Effector memory CD4-positive, alpha-beta T cell (primary cell): ENCODE measurements at places on chromosomes 3 and 15.

- H3K27me3 ChIP-seq: no peaks in the 10 kb centered on the region
- DNase-seq: no peak
- no peaks in the 10 kb centered on the region for H3K4me1 ChIP-seq
- H3K4me3 ChIP-seq: no peak overlapping the region
- no peak overlapping the region for H3K27ac ChIP-seq
Observed at GRCh38 chr15:63000706-63001105, 41.8 kb upstream of the TPM1 start.

DNA sequence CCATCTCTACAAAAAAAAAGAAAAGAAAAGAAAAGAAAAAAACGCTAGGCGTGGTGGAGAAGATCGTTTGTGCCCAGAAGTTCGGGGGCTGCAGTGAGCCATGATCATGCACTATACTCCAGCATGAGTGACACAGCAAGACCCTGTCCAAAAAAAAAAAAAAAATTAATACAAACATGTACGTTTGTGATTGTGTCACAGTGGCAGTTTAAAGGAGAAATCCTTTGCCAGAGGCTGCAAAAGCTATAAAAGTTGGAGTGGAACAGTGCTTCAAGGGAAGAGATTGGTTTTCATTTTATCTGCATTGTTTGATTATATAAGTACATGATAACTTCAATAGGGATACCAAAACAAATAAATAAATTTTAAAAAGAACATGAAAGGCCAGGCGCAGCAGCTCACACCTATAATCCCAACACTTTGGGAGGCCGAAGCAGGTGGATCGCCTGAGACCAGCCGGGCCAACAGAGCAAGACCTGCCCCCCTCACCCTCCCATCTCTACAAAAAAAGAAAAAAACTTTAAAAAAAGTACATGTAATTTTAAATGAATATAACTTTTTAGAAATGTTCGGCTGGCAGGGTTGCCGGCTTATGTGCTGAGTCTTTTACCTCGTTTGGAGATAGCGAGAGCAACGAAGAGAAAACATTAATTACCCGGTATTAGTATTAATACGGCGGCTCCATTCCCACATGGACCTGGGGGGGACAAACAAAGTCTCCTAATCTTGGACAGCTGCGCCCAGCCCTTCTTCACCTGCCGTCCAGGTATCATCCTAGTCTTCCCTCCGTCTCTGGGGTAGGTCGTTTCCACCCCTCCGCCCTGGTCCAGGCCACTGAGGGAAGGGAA, 573 bp upstream of the DIS3L start:
- H3K27me3 ChIP-seq: no peaks in the 10 kb centered on the region
- DNase-seq: no peak
- H3K36me3 ChIP-seq: no peaks in the 10 kb centered on the region
- H3K4me3 ChIP-seq: peak overlapping the region; percentile 67

DNA sequence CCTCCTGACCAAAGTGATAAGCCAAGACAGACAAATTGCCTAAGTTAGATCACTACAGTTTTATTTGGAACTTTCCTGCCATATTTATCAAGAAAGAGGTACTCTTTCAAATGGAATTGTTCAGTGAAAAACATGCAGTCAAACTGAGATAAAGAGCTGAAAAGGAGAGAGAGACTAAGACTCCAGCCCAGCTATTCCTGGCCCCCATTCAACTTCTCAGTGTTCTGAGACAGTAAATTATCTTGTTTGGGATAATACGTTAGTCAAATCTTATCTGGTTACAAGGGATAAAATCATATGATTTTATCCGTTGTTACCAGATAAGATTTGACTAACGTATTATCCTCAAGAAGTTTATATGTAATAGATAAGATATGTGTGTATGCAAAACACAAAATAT, 67.6 kb upstream of the CMC1 start:
- DNase-seq: no peak
- H3K36me3 ChIP-seq: no peaks in the 10 kb centered on the region
- no peaks in the 10 kb centered on the region for H3K4me1 ChIP-seq
- no peak overlapping the region for H3K4me3 ChIP-seq
- no peaks in the 10 kb centered on the region for H3K27me3 ChIP-seq

DNA sequence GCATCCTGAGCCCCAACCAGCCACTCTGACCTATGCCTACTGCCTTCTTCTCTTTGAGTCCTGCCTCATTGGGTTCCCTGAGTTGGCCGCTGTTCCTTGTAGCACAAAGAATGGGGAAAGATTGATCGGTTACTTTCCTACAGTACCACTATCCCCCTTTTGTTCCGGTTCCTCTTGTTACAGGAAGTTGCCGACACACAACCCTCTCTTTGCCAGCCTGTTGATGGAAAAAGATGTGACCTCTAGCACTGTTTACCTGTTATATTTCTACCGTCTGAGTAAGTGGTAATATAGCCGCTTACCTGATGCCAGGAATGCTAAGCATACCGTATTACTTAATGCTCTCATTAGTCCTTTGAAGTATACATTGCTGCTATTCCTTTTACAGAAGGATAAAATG, 9.7 kb upstream of the AHSG start:
- H3K27ac ChIP-seq: no peak overlapping the region
- no peaks in the 10 kb centered on the region for H3K36me3 ChIP-seq
- no peak overlapping the region for H3K4me3 ChIP-seq
- H3K27me3 ChIP-seq: no peaks in the 10 kb centered on the region
- DNase-seq: no peak

DNA sequence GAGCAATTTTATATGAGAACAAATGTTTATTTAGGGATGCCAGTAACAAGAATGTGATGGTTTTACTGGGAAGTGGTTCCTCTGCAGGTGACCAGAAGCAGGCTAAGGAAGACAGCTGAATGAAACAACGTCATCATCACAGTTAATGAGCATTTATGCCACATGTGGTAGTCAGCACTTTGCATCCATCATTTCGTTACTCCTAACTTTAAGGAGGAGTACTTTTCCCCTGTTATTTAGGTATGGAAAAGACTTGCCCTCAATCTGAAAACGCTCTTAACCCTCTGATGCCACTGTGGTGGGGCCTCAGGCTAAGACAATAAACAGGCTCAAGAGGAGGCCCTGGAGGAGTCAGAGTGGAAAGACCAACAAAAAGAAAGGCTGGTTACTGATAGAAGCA, 31.2 kb downstream of the INTS14 start:
- peaks cover 39% of the 10 kb centered on the region for H3K36me3 ChIP-seq
- no peaks in the 10 kb centered on the region for H3K4me1 ChIP-seq
- H3K27ac ChIP-seq: no peak overlapping the region

- H3K27me3 ChIP-seq: no peaks in the 10 kb centered on the region
- no peak for DNase-seq
- no peaks in the 10 kb centered on the region for H3K36me3 ChIP-seq
- no peak overlapping the region for H3K27ac ChIP-seq
Observed at GRCh38 chr3:192408647-192409200, 318.6 kb downstream of the FGF12 start.

DNA sequence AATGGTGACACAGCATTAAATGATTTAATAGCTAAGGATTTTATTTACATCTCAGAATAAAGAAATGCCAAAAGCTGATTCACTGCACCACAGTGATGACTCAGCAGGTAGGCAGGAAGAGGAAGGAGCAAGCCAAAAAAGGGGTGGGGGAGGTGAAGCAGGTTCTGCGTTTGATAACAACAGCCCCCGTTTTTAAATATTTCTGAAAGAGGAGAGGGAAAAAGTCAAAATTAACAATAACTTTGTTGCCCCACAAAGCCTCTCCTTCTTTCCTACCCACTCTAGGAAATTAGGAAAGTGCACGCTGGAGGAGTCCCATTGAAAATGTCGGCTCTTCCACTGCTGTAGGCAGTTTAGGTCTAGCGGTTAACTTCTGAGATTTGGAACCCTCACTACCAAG, 9.9 kb upstream of the CCDC54 start:
- no peak for DNase-seq
- no peak overlapping the region for H3K4me3 ChIP-seq
- no peak overlapping the region for H3K27ac ChIP-seq
- no peaks in the 10 kb centered on the region for H3K27me3 ChIP-seq

- no peaks in the 10 kb centered on the region for H3K27me3 ChIP-seq
- H3K4me3 ChIP-seq: no peak overlapping the region
- no peak overlapping the region for H3K27ac ChIP-seq
- H3K36me3 ChIP-seq: no peaks in the 10 kb centered on the region
- DNase-seq: no peak
- H3K4me1 ChIP-seq: no peaks in the 10 kb centered on the region
Observed at GRCh38 chr15:66163553-66163952, 90.0 kb downstream of the MEGF11 start.

GRCh38 chr3:99355465-99355864, 282.9 kb upstream of the COL8A1 start:
- H3K4me1 ChIP-seq: no peaks in the 10 kb centered on the region
- no peaks in the 10 kb centered on the region for H3K27me3 ChIP-seq
- H3K27ac ChIP-seq: no peak overlapping the region
- no peak overlapping the region for H3K4me3 ChIP-seq

DNA sequence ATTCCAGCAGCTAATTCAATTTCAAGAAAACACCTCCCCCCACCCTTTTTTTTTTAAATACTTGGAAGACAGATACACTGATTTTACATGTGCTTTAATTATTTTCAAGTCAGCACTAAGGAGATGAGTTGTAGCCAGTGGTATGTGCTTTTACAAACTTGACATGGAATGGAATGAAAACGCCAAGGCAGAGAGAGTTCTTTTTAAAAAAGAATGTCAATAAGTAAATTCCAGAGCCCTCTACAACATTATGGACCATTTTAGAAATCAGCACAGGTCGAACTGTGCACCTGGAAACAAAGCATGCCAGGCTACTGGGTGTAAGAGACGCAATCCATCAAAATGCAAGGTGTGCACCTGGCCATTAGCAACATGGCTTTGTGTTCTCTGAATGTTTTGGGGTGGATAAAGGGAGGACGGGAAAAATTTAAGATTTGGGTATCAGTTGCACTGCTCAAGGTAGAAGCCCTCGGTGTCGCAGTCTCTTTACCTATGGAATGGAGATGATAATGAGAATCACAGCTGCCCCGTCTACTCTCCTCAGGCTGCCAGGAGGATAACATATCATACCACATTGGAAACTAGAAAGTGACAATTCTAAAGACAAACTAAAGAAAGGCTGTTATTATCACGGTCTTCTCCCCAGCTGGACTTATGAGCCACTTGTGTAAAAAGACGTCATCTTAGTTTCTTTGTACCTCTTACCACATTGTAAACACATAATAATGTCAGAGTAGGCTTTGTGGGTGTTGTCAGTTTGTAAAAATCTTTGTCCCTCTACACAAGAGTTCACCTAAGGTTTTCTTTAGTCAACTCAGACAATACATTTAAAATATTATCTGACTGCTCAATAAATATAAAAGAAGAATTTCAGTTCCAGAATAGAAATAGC, 107.4 kb upstream of the PRICKLE2 start:
- no peaks in the 10 kb centered on the region for H3K4me1 ChIP-seq
- no peak overlapping the region for H3K27ac ChIP-seq
- no peak for DNase-seq
- H3K36me3 ChIP-seq: no peaks in the 10 kb centered on the region
- no peaks in the 10 kb centered on the region for H3K27me3 ChIP-seq

DNA sequence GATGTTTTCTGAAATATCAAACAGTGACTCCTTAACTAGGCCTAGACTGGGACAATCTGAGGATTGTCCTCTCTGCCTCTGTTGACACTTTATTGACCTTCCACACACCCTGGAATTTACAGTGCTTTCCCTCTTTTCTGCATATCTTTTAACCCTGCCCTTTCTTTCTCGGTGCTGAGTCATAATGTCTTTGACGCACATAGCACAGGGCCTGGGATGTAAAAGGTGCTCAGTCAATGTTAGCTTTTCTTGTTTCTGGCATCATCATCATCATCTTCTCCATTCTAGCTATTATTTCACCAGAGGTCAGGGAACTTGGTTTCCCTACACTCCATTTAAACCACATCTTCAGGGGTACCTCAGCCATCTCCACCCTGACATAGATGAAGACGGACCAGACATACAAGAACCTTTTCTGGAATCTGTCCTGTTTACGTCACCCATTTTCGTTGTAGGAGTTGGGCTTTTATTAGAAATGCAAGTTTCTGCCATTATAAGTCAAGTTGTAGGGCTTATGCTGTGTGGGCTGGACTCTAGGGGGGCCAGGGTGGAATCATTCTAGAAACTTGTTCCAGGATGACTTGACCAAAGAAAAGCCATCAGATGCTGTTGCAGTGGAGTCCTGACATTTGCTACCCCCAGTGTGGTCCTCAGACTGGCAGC, 46.6 kb downstream of the ZBTB38 start:
- H3K27me3 ChIP-seq: no peaks in the 10 kb centered on the region
- H3K27ac ChIP-seq: peak overlapping the region; percentile 72
- peaks cover 41% of the 10 kb centered on the region for H3K4me1 ChIP-seq
- peaks cover 15% of the 10 kb centered on the region for H3K36me3 ChIP-seq
- H3K4me3 ChIP-seq: no peak overlapping the region

DNA sequence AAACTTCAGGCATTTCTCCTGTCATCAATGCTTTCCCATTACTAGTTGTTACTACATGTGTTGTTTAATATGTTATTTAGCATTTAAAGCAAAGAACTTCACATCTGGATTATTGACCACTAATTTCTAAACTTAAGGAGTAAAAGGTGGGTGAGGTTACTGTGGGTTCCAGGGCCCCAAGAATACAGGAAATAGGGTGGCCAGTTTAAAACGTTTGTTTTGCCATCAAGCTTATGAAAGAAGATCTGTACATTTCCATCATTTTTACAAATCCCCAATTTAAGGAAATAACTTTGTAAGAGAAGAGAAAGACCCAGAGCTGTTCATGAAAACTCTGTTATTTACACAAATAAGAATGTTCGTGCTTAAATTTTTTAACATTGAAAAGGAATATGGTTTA, 54.5 kb upstream of the ACKR4 start:
- no peak overlapping the region for H3K4me3 ChIP-seq
- H3K36me3 ChIP-seq: peaks cover 25% of the 10 kb centered on the region
- no peak for DNase-seq
- no peaks in the 10 kb centered on the region for H3K4me1 ChIP-seq
- no peak overlapping the region for H3K27ac ChIP-seq
- no peaks in the 10 kb centered on the region for H3K27me3 ChIP-seq

DNA sequence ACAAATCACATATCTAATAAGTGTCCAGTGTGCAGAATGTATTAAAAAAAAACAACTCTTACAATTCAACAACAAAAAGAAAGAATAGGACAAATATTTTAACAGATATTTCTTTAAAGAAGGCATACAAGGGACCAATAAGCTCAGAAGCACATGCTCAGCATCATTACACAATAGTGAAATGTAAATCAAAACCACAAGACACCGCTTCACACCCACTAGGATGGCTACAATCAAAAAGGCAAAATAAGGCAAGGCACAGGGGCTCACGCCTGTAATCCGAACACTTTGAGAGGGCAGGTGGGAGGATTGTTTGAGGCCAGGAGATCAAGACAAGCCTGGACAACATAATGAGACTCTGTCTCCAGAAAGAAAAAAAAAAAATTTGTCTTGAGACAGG, 255.6 kb downstream of the MAGI1 start:
- no peak overlapping the region for H3K27ac ChIP-seq
- H3K4me3 ChIP-seq: no peak overlapping the region
- H3K27me3 ChIP-seq: no peaks in the 10 kb centered on the region
- no peak for DNase-seq

- H3K36me3 ChIP-seq: no peaks in the 10 kb centered on the region
- no peak overlapping the region for H3K27ac ChIP-seq
- H3K27me3 ChIP-seq: no peaks in the 10 kb centered on the region
Observed at GRCh38 chr3:3815206-3815605, 16.0 kb downstream of the LRRN1 start.
